Muscle of leg (tissue), 16 donors: ENCODE measurements at places on chromosomes 4 and X. TPM values are rescaled to one million over a fixed set of nuclear protein-coding genes. Genes with fewer than 3 reads are reported as not detected.

DNA sequence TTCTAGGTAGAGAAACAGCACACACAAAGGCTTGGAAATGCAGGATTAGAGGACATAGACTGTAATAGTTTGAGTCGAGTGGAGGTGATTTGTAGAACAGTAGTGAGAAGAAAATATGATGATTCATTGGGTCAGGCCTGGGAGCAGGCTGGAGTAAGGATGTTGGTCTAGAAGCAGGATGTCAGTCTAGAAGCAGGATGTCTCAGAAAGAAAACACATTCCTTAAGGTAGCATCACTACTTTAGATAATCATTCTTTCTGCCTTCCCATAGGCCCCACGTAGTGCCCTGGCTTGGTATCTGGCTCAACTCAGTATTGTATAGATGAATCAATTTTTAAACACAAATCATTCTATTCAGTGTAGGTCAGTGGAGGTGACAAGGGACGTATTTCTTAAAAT, 11.2 kb upstream of the DACH2 start:
- DNase-seq, result no peak

NUDT10 gene
- total RNA-seq, result 1.3 TPM

DNA sequence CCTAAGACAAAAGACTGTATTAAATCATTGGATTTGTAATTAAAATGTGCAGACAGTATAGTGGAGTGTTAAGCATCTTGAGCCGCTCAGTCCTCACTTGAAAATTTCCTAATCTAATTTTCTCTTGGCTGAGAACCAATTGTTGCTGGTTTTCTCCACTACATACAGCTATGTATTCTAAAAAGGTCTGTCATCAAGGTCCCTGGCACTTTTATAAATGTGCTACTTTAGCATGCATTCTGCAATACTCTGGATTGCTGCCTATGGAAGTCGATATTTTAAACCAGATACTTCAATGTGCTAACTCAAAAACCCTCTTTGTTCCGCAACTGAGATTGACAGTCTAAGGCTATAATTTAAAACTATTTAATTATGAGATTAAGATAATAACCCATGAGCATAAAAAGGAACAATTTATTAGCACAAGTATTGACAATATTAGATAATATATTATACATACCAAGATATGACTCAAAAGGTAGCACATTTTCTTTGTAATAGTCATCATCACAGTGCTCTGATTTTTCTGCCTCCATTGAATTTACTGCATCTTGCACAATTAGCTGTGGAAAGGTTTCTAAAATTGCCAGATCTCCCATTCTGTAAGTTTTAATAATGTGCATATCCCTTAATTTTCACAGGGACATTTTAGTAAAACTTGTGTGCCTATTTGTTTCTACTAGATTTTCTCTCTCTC, 815.1 kb downstream of the ADGRL3 start:
- peak; percentile 24 for DNase-seq

GRCh38 chr4:40441430-40441829, 106.3 kb downstream of the CHRNA9 start:
- DNase-seq, result no peak

- no peak for DNase-seq
These were observed 4.7 kb upstream of the NEUROG2 start for GRCh38 chr4:112520598-112521122.

FAT4 gene
- total RNA-seq, result 45.4 TPM

- peak; percentile 72 for DNase-seq
These were observed 144.9 kb downstream of the ANXA5 start for GRCh38 chr4:121551881-121552280.

DNA sequence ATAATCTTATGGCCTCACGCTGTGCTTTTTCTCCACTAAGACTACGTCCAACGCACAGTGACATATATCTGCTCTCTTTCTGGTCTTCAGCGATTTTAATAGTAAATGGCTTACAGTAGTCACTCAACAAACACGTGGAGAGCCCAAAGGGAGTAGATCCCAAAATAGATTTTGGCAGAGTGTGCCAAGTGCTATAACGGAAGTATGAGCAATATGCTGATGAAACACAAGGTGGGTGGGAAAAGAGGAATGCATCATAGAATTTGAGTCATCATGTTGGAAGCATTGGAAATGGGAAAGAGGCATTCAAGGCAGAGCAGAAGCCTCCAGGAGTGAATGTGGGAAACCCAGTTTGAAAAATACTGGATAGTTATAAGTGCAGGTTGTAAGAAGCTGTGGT, 129.1 kb upstream of the LDB2 start:
- peak; percentile 56 for DNase-seq

- peak; percentile 36 for DNase-seq
These were observed 15.5 kb downstream of the FRMPD4 start for GRCh38 chrX:12153741-12154140.

DNA sequence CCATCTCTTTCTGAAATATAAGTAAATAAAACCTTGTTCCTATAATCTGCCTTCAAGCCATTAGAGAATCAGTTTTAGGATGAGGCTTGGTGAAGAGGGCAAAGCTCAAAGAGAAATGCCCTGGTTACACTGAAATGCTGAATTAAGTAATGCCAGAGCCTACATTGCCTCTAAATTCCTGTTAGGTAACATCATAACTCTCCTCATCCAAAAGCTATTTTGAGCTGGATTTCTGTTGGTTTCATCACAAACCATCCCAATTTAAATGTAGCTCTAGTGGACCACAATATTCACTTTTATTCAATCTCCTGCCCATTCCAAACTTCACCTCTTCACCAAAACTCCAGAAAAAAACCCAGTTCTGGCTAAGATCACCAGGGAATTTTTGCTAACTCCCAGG, 1319.7 kb upstream of the TENM3 start:
- DNase-seq, result peak; percentile 22

LGI2 gene
- total RNA-seq, result 2.6 TPM

- DNase-seq, result no peak
These were observed 81.1 kb downstream of the ATP11C start for GRCh38 chrX:139851730-139852129.
